ENCODE measurements at places on chromosomes 11 and 22. TPM values are rescaled to one million over a fixed set of nuclear protein-coding genes. Genes with fewer than 3 reads are reported as not detected.

GRCh38 chr11:106077609-106078455 is at the start of gene AASDHPPT:
Gene AASDHPPT (plus strand): TSS chr11:106077662. CDS start chr11:106077711, 49 bp downstream.
- peak; percentile 68 for DNase-seq

DNA sequence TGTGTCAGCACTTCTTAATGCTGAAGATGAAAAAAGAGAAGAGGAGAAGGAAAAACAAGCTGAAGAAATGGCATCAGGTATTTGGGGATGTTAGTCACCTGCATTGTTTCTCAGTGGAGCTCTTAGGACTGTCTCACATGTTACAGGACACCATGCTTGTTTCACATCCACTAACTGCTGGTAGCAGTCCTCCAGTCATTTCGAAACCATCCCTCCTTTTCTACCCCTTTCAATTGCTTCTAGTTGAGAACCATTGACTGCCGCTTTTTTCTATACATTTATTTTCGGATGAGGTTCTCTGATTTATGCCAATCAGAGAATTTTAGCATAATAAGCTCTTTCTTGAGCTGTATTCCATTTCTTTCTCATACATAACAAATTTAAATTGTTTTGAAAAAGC is 21.5 kb downstream of the BIRC2 start:
- no peak for DNase-seq

DNA sequence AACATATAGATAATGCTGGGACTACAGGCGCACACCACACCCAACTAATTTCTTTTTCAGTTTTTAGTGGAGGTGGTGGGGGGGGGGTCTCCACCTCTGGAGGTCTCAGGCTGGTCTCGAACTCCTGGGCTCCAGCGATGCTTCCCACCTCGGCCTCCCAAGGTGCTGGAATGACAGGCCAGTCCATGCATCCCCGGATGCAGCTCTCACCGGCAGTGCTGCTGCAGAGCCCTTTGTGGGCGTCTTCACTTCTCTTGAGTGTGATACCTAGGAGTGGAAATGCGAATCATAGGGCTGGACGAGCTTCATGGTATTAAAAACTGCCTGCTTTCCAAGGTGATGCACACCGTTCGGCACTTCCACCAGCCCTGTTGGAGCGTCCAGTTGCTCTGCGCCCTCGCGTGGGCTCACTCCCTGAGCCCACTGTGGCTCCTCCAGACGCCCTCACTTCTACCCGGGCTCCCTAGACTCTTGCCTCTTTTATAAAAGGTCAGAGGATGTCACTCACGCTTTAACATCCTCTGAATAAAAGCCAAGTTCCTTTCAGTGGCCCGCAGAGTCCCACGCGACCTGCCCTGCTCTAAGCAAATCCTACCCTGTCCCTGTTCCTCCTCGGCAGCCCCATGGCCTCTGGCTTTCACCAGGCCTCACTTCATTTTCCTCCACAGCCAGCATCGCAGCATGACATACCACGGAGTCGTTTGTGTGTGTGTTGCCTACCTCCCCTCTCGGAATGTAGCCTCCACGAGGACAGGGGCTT is 837 bp upstream of the BID start:
- no peak for DNase-seq

The STK33 gene
- polyA plus RNA-seq, result not detected

The NAT10 gene
- 35.3 TPM for polyA plus RNA-seq

The PPP1CA gene
- polyA plus RNA-seq, result 116 TPM

DNA sequence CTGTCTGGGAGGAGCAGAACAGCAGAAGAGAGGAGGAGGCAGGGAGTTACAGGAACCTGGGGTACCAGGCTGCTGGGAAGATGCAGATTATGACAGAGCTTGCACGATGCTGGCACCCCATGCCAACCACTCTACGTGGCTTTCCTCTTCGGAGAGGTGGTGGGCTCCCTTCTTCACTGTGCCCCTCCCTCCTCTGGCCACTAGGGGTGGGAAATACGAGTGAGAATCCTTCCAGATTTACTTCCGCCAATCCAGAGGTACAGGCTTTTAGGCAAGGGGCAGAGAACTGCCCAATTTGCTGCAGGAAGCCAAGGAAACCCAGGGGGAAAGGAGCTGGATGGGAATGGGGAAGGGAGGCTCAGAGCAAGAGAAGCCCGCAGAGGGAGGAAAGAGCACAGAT is 12.3 kb downstream of the HYOU1 start:
- DNase-seq, result no peak

GRCh38 chr22:39593066-39593930 is 22.7 kb downstream of the CACNA1I start:
- DNase-seq, result no peak

DNA sequence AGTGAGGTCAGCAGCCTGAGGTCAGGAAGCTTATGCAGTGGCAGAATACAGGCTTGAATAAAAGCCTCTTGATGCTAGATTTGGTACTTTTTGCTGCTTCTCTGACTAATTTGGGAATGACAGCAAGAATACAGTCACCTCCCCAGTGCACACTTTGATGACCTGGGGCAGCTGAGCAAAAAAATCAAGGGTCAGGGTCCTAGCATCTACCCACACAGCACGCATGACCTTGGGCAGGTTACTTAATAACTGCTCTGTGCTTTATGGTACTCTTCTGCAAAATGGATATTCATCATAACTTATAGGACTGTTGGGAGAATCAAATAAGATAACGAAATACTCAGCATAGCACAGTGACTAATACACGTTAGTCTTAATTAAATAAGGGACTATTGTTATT is 344.1 kb upstream of the SYN3 start:
- no peak for DNase-seq

The TSSK2 gene
- not detected for polyA plus RNA-seq

GRCh38 chr11:24738972-24739371 is 242.1 kb downstream of the LUZP2 start:
- DNase-seq, result no peak

The MRGPRE gene
- polyA plus RNA-seq, result not detected

The C22orf31 gene
- polyA plus RNA-seq, result 2.0 TPM

DNA sequence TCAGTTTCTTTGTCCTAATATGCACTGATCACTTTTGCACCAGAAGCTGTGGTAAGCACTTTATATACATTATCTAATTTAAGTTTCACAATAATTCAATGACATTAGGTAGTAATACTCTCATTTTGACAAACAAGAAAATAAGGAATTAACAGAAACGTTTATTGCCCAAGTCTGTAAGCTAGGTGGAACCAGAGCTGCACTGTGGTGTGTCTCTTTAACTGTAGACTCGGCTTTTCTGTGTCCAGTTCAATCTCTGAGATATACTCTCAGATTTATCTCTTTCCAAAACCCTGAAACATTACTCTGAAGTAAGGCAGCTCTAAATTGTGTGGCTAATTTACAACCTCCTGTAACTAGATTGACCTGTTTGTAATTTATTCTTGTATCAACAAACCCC is 101.1 kb downstream of the MUC15 start:
- DNase-seq, result peak; percentile 4

DNA sequence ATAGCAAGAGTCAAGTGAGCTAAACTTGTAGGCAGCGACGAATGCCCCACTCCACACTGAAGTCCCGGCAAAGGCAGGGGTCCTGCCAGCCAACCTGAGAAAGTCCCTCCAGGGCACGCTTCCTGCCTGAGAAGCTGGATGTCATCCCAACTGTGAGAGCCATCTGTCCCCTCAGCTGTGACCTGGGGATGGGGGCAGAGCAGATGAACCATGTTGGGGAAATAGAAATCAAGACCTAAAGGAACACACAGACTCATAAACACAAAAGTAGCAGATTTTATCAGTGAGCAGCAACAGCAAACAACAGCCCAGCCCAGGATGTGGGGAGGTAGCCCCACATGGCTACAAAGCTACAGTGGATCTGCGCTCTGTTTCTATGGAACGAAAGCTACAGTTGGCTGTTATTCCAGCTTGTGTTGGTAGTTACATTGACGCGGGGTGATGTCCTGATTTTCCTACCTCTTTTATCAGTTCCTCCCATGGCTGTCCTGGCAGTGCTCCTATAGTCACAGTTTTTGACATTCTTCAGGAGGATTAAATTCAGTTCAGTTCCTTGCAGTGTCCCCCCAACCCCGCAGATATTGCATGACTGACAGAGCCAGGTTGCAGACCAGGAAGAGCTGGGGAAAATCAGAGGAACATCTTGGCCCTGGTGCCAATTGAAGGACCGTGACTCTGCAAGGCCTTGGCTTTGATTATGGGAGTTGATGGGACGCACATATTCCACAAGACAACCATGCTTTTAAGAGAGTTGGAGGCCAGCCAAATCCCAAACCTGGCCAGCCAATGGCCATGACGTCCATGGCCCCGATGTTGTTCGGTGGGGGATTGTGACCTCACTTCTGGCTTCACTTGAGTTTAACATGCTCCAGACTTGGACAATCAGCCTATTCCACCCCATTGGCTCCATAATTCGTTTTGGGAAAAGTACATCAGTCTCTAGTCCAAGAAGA is 14.6 kb downstream of the MRGPRD start:
- DNase-seq, result peak; percentile 86
